ENCODE measurements at places on chromosomes 4 and X.

GRCh38 chr4:28228561-28229491, 1368.2 kb downstream of the STIM2 start:
- no peak for DNase-seq

- DNase-seq = no peak
These were observed 40.9 kb downstream of the CPEB2 start for GRCh38 chr4:15043226-15043625.

DNA sequence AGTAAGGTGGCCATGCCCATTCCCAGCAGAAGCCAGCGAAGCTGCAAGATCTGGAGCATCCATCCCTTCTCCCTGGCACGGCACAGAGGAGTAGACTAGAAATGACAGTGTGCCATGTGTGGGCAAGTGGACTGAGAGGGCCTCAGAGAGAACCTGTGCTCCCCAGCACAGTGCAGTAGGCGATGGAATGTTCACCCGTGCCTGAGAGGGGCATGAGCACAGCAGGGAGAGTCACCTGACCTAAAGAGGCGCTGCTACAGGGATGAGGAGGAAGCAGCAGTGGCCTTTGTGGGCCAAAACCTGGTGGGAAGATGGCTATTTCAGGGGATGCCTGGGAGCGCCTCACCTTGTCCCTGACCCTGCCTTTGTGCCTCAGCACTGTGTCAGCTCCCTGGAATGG, 8.0 kb upstream of the CDKN2AIP start:
- DNase-seq = no peak

DNA sequence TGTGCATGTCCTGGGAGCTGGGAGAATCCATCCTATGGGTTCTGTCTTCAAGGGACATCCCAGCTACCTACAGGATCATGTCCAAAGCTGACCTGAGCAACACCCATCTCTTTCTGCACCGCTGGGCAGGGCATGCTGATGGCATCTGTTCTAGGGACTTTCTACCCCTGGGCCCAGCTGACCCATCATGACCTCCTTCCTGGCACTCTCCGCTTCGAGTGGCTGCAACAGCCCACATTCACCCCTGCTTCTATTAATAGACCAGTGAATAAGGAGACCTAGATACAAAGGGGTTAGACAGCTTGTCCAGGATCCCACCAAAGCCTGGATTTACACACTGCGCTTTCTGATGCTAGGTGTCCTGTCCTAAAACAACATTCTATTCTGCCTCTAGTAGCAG, 44.6 kb upstream of the GPR173 start:
- no peak for DNase-seq

DNA sequence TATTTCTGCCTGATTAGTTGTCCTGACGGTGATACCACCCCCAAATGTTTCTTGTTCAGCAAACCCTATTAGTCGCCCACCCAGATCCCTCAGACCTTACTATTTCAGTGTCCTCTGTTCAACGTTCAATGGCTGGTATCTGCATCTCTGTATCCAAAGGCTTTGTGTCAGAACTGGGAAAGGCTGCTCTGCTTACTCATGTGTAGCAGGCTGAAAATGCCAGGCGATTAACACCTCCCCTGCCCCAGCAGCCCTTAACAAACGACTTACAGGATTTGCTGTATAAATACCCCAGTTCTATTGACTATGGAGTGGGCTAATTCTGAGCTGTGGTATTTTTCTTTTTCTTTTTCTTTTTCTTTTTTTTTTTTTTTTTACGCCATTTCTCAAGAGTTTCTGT, 415.0 kb downstream of the ZNF674 start:
- no peak for DNase-seq

DNA sequence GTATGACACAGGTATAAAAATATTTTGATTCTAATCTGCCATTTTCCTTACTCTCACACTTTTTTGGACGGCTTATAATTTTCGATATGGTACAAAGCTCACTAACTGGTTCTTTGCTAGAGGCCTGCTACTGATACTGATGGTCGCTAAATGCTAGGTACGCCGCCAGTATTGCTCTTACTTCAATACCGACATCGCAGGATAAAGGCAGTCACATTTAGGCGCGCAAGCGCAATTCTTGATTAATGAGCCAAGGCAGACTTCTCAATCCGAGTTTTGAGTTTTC, 557 bp upstream of the USP38 start:
- DNase-seq = no peak

GRCh38 chrX:129634541-129634940, 20.2 kb downstream of the APLN start:
- no peak for DNase-seq

GRCh38 chr4:172497321-172497720, 671.3 kb upstream of the GALNT7 start:
- DNase-seq = no peak
